Activated CD4-positive, alpha-beta memory T cell treated with anti-CD3 and anti-CD28 coated beads for 36 hours (primary cell): ENCODE measurements at places on chromosomes 7 and 10.

GRCh38 chr7:115145512-115145911, 223.6 kb downstream of the MDFIC start:
- DNase-seq: no peak

DNA sequence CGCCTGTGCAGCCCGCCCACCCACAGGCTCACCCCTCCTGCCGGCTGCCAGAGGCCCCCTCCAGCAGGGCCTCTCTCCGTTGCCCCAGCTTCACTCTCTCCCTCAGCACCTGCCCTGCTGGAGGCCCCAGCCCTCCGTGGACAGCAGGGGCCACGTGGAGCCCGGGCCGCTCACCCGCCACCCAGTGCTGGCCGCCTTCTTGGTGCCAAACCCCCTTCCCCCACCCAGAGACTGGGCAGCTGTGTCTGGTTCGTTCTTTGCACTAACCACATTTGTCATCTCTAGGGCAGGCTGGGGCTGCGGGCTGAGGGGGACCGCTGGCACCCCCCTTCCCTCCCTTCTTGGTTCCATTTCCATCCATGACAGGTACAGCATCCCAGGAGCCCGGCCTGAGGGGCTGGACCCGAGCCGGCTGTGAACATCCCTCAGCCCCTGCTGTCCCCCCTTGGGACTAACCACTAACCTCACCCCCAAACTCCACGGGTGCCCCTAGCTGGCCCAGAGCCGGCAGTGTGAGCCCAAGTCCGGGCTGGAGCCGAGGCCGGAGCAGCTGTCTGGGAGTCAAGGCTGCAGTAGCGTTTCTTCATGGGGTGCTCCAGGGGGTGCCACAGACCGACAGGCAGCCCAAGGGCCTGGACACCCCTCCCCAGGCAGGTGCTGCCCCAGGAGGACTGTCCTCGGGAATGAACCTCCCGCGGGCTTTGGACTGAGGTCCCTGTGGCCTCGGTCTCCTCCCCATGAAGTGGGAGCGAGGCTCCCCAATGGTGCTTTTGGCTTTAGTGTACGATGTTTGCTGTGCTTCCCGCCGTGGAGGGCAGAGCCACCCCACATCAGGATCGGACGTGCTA, 25.5 kb upstream of the AMZ1 start:
- no peak for DNase-seq

DNA sequence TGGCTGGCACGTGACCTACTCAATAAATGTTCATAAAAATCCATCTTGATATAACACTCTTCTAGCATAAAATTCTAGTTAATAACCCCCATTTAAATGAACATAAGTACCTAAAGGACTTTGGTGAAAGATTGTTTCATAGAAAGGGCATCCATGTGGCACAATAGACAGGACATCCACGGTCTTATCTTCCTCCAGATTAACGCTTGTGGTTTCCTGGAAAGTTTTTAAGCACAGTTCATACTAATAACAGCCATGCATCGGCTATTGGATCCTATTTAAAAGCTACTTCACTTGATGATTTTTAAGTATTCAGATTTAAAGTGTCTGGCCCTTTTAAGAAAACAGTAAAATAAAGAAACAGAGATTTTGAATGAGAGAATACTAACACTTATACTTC, 288.3 kb downstream of the AHR start:
- DNase-seq: no peak

DNA sequence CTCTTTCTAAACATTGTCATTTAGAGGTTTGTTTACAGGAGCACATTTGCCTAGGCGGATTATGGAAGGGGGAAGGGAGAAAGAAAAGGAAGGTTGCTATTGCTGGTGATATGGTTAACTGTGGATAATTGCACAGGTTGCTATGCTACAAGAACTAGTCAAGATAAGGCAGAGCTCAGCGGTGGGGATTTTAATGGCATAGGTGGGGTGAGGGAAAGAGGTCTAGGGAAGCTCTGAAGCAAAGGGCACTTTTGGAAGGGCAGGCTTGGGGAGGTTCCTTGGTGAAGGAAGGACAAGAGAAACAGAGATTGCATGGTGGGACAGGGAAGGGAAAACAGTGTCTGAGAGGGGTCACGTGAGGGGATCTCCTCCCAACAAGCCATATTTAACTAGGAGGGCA, 19.5 kb downstream of the HYAL4 start:
- no peak for DNase-seq

DNA sequence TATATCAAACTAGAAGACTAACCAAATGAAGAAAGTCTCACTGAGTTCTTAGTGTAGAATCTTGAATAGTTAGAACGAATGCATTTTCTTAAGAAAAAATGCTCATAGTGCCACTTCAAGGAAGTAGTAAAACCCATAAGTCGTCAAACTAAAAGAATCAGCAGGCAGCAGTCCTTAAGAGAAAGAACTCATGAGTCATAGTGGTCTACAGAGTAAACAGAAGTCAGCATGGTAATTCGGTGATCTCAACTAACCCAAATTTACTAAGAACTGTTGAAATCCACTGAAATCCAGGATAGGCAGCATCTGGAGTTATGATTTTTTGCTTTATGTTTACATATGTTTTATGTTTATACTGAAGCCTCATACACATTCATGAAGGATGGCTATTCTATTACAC, 256.2 kb downstream of the LHFPL3 start:
- no peak for DNase-seq

GRCh38 chr10:12780634-12781601, 220.6 kb downstream of the CCDC3 start:
- DNase-seq: peak; percentile 75

DNA sequence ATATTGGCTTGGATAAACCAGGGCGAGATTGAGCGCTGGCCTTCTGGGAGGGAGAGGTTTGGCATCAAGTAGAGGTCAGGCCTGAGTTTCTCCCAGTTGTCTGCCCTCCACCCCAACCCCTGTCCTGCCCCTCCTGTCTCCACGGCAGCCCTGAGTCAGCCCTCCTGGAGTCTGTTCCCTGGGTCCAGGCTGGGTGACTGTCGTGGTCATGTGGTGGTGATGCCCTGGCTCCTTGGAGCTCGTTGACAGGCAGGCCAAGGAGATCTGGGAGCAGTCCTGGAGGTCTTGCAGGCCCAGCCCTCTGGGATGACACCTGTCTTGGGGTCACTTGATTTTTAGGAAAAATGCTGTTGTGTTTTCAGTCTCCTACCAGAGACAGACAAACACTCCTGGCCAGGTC, 53.6 kb upstream of the PODXL start:
- no peak for DNase-seq

- no peak for DNase-seq
Observed at GRCh38 chr7:2005786-2006185, 227.0 kb downstream of the MAD1L1 start.

DNA sequence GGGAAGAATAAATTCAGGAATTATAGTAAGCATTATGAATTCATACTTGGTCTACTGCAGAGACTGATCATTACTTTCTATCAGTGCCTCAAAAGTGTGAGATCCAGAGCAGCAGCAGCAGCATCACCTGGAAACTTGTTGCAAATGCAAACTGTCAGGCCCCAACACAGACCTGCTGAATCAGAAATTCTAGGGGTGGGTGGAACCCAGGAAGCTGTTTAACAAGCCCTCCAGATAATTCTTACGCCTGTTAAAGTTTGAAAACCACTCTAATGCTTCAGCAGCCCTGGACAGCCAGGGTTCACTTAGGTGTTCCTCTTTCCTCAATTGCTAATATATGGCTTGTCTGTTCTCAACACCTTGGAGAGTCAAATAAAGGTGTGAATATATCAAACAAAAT, 19.5 kb downstream of the CACUL1 start:
- no peak for DNase-seq

DNA sequence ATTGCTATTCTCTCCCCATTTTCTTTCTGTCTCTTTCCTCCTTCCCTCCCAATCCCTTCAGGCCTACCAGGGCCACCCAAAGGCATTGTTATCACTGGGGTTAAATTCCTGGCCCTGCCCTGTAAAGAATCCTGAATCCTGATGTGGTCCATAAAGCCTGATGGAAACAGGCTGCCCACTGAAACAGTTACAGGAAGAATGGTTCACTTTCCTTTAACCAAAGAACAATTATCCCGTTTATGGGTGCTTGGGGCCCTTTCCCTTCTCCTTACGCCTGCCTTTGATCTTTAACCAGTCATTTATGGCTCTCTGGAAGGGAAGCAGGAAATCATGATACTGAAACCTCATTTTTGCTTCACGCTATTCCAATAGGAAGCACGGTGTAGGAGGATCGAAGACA, 273.1 kb upstream of the NEBL start:
- no peak for DNase-seq

DNA sequence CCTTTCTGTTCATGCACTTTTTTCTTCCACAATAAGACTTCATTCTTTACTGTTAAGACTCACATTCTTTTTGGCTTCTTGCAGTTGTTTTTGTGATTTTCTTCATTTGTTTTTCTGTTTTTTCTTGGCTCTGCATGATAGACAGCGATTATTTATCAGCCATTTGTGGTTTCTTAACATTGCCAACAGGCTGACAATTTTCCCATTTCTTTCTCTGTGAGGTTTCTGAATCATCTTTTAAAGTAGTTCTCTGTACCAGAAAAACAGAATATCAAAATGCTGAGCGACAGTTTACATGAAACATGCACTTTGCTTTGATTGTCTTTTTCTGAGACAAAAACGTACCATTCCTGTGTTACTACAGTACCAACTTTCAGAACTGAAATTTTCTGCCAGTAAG, 334.2 kb upstream of the MAGI2 start:
- no peak for DNase-seq

GRCh38 chr7:28005847-28006231, 174.8 kb downstream of the JAZF1 start:
- no peak for DNase-seq

DNA sequence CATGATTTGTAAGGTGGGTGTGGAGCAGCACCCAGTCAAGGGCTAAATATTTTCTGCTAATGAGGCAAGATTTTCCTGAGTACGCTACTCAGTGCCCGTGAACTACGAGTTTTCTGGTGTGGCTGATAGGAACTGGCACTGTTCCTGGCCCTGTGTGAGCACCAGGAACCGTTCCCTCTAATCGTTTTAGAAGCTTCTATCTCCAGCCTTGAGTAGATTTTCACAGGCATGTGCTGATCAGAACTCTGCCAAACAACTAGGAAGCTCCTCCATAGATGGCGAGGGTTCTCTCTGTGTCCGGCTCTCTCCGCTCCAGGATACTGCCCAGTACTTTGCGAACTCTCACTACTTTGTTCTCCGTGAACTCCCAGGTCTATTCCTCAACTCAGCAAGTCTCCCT, 17.7 kb downstream of the TRIM4 start:
- no peak for DNase-seq

DNA sequence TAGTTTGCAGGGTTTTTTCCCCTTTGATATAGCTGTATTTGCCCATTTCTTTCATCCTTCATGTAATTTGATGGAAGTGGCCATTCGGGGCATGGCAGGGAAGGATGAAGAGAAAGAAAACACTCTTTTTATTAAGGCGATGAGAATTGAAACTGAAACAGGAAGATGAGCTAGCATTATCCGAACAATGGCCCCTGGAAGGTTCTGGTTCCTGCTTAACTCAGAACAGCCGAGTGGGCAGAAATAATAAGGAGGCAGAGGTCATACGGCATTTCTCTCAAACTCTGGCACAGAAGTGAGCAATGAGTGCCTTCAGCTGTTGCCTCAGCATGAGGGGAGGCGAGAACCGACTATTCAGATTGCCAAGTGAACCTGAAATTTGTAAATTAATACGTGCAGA, 113.2 kb upstream of the MYO3A start:
- no peak for DNase-seq

GRCh38 chr10:30577048-30577447, 52.5 kb downstream of the LYZL2 start:
- DNase-seq: no peak

GRCh38 chr7:80981405-80981804, 62.6 kb upstream of the SEMA3C start:
- no peak for DNase-seq

DNA sequence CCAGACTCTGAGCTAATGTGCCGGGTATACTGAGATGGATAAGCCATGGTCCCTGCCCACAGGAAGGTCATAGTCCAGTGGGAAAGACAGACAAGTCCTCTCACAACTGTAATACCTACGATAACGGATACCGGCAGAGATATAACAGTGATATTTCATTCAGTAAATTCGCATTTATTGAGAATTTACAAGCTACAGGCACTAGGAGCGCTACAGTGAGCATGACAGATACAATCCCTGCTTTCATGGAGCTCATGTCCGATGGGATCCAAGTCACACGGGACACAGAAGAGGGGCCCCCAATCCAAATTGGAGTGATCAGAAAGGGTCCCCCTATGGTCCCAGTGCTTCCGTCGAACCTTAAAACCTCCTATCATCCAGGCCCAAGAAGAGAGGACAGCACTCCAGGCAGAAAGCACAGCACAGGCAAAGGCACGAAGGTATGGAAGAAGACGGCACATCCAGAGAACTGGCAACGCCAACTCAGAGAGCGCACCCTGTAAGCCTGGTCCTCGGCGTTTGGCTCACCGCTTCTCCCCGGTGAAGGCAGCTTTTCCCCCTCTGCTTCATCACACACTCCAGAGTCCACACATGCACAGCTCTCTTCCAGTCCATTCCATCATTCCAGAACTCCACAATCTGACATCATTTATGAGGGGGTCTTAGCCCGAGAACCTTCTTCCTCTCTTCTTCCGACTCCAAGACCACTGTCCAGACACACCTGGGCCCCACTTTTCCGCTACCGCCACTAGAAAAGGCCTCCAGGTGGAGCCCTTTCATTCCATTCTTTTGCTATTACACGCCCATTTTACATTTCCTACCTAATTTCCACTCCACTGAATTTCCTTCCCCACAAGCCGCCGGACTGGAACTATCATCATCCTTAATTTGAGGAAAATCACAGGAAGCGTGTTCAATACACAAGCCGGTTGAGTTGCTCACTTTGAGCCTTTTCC, 47.8 kb upstream of the NKX2-3 start:
- DNase-seq: no peak

DNA sequence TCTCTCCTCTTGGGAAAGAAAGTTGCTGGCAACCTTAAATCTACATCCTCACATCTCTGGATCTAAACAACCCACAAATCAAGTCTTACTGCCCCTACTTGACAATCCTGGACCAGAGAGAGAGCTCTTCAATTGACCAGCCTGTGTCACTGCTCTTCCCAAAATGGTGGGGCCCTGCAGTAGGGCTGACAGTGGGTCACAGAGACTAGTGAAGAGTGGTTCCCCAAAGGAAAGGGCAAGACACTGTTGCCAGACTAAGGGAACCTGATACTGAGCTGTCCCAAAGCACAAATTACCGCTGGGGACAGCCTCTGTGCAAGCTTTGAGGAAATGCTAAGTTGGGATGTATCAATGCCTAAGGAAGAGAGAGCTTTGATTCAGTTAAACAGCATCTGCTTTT, 4.5 kb upstream of the GPRIN2 start:
- DNase-seq: no peak

DNA sequence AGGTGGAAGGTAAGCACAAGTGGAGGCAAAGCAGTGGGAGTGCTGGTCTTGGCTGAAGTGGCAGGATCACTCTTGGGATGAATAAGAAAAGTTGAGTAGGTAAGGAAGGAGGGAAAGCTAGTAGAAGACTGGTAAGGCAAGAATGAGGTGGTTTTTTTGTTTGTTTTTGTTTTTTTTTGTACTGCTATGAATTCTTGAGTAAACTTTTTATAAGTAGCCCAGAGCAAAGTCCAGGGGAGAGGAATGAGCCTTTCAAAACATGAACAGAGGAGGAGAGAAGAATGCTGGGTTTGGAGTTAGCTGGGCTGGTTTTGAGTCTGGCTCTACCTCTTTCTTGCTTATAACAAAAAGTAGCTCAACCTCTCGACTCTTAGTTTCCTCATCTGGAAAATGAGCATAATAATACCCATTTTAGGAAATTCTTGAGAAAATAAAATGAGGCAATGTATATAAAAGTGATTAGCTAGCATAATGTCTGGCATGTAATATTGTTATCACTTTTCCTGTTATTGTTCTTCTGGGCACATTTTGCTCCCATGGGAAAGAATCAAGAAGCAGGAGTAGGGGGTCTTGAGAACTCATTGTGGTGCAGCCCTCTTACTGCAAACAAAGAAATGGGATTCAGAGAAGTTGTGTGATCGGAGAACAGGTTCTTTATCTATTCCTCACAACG, 24.1 kb upstream of the LRRC17 start:
- no peak for DNase-seq
